Suppressor macrophage (primary cell): ENCODE measurements at places on chromosomes 5 and 9.

- no peak for DNase-seq
Observed at GRCh38 chr5:132776131-132776937, 705 bp downstream of the SEPTIN8 start.

GRCh38 chr9:117715411-117715989 lies 11.3 kb downstream of the TLR4 start:
- DNase-seq: no peak

GRCh38 chr9:91392435-91392834 lies 30.7 kb upstream of the AUH start:
- DNase-seq: no peak

DNA sequence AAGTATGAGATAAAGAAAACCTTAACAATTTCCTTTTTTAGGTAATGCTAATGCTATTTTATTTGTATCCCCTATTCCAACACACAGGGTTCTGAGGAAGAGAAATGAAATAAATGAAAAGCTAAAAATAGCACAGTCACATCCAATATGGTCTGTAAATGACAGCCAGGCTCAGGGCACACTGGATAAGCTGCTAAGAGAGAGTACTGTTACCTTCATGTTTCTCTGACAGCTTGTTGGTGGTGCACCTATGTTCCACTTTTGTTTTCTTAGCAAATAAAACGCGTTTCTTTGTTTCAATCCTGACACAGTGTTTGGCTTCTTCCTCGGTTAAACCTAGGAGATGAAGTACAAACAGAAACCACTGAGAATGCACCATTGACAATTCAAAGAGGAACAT lies 41.3 kb downstream of the C6 start:
- no peak for DNase-seq

GRCh38 chr5:126884269-126884819 lies 107.4 kb downstream of the LMNB1 start:
- DNase-seq: no peak
